ENCODE measurements at places on chromosomes 16 and 17.
A peak's percentile ranks its signal among the peaks of the same experiment; 100 is the strongest.

DNA sequence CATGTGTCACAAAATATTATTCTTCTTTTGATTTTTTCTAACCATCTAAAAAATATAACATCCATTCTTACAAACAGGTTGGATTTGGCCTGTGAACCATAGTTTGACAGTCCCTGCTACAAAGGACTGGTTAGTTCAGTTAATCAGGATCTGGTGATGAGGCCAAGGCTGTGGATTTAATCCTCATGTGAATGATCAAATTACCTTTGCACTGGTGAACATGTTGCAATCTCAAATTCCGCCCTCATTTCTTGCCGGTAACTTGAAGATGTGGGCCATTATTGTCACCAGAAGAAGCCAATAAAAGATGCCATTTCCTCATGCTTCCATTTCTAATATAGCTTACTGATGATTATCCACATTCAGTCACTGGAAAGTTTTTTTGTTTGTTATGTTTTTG, 35.3 kb upstream of the YPEL2 start:
- no peak for DNase-seq

- DNase-seq: no peak
Observed at GRCh38 chr17:44219616-44220212, at the start of gene UBTF. UBTF (minus strand) TSS chr17:44219675; CDS start chr17:44218229, 1,446 bp downstream.

GRCh38 chr17:48385319-48385718, 44.7 kb downstream of the SKAP1 start:
- no peak for DNase-seq

DNA sequence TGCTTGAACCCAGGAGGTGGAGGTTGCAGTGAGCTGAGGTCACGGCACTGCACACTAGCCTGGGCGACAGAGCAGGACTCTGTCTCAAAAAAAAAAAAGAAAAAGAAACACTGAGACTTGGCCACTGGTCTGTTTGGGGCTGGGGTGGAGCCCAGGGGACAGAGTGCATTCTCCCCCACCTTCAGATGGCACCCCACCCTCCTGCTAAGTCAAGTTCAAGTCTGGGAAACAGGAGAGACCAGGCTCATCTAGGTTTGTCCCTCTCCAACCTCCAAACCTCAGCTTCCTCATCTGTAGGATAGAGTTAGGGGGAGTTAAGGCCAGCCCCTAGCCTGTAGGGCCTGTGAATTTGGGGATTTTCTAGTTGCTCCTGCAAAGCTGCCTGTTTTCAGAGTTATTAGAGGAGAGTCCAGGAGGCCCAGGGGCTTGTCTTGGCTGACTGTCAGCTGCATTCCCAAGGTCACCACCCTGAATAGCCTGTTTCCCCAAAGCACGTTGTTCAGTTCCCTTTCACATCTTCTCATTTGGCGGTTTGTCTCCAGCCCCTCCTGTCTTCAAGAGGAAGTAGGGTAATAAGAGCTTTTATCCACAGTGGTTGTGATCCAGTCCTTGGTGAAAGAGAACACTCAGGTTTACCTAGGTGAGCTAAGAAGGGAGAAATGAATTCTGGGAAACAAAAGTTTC, 2.2 kb downstream of the MT3 start:
- no peak for DNase-seq

DNA sequence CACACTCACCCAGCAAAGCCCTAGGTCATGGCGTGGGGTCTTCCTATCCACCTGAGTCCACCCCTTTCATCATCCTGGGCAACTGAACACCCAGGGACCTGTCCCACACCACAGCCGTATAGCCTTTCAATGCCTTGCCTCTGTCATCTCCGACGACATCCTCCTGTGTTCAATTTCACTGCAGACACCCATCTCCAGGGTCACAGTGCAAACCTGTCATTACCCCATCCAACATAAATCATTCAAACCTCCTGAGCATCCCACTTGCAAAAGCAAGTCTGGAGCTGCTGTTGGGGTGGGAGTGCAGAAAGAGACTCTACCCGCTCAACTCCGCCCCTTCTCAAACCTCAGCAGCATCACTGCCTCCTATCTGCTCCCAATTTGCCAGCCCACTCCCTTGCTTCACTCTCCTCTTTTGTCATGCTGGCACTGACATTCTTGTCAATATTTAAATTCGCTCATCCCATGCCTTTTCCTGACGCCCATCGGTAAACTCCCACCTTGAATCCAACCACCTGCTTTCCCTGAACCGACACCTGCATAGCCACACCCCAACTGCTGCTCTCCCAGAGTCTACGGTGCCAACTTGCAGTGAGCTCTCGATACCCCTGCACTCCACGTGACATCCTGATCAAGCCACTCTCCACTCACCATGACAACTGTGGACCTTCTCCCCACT, 37.0 kb downstream of the MARF1 start:
- DNase-seq: no peak

DNA sequence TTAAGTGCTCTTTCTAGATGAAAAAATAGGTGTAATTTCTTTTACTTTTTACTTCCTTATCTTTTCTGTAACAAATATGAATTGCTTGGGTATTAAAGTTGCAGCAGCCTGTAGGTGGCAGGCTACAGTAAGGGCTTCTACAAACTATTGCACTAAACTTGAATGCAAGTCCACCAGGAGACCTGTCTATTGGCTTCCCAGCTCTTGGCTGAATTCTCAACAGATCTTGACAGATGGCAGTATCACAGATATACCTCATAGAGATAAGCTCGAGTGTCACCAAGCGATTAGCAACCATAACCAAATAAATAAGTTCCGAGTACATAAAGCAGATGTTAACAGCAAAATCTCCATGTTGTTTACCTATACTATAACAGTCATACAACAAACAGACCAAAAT, 5.9 kb downstream of the BBS2 start:
- DNase-seq: no peak

DNA sequence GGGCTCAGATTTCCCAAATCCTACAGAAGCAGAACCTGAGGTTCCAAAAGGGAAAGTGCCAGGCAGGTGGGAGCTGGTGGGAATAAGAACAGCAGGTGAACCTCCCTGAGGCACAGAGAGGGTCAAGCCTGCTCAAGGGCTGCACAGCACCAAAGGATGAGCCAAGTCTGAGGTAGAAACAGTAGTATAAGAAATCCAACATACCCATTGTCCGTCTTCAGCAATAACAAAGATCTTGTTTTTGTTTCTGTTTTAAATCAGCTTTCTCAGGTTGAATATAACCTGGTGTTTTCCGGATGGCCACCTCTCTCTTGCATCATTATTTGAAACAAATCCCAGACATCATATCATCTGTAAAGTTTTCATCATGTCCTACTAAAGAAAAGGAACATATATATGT, 10.6 kb upstream of the CES3 start:
- DNase-seq: no peak

DNA sequence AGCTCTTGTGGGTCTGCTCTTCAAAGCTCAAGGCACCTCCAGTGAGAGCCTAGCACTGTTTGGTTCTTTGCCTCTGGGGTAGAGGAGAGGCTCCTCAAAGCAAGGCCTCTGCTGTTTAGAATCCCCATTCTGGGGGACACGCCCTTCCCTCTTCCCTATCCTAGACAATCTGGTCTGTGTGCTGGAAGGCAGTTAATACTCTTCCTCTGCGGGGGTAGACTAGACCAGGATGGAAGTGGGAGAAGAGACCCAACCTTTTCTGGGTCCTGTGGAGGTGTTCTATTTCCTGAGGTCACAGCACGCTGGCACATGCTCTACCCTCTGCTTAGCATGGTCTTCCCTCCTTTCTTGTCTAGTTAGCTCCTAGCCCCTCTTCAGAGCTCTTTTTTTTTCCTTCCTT, 7.7 kb downstream of the ERAL1 start:
- no peak for DNase-seq

DNA sequence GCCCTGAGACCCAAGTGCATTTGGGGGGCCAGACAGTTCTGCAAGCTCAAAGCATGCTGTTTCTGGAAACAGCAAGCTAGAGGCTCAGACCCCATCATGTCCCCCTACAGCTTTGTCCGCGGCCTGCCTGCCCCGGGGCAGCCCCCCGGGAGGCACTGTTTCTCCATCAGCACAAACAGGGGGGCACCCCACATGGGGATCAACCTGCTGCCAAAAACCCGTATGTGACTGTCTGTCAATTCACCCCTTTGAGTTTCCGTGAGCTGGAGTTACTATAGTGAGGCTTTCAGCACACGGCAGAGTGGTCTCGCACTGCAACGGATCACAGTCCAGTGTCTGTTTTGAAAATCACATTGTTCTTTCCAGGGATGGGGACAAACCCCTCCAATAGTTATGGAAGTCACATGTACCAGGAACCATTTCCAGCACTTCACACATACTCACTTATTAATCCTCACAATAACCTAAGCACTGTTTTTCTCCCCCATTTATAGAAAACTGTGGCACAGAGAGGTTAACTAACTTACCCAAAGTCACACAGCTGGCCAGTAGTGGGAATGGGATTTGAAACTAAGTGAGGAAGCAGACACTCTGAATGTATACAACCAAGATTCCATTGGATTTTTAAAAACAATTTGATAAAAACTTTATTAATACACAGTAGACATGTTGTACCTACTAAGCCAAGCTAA, 269.0 kb downstream of the C16orf95 start:
- DNase-seq: no peak

GRCh38 chr16:12207939-12208338, 231.4 kb downstream of the SNX29 start:
- no peak for DNase-seq

DNA sequence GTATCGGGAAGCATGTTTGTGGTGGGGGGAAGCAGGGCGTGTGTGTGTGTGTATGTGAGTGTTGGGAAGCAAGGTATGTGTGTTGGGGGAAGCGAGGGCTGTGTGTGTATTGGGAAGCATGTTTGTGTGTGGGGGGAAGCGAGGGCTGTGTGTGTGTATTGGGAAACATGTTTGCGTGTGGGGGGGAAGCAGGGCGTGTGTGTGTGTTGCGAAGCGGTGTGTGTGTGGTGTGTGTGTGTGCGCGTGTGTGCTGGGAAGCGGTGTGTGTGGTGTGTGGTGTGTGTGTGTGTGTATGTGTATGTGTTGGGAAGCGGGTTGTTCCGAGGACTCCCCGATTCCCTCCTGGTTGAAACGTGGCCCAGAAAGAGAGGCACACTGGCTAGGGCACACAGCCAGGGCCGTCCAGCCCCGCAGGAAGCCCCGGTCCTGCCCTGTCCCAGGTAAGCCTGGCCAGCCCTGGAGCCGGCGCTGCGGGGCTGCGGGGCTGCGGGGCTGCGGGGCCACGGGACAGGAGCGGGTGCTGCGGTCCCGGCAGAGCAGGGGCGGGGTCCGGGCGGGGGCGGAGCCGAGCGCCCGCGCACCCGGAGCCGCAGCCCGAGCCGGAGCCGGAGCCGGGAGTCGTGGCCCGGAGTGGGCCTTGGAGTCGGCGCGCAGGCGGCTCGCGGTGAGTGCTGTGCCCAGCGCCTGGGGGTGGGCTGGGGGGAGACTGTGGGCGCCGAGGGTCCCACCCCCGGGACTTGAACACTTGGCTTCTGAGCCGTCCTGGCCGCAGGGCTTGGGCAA, at the start of gene NOD2:
TSS of gene NOD2 (plus strand) at position 608 of the 783 bp plus-strand sequence. CDS start 5,890 bp downstream, outside the sequence.
- no peak for DNase-seq

- no peak for DNase-seq
Observed at GRCh38 chr17:64920419-64921172, 1.3 kb upstream of the LRRC37A3 start.

- no peak for DNase-seq
Observed at GRCh38 chr17:2611627-2612026, 18.2 kb downstream of the PAFAH1B1 start.

DNA sequence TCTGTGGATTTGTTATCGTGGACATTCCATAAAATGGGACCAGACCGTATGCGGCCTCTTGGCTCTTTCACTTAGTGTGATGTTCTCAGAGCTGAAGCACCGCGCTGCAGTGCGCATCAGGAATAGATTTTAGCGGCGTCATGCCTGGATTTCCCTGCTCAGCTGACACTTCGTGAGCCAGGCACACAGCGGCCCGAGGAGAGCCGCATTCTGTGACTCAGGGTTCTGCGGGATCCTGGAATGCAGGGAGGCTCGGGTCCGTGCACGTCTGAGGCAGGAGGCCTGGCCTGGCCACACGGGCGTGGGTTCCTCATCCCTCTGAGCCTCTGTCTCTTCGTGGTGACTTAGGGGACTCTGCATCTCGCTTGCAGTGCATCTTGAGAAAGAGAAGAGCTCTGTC, 13.4 kb downstream of the CBFA2T3 start:
- DNase-seq: no peak

DNA sequence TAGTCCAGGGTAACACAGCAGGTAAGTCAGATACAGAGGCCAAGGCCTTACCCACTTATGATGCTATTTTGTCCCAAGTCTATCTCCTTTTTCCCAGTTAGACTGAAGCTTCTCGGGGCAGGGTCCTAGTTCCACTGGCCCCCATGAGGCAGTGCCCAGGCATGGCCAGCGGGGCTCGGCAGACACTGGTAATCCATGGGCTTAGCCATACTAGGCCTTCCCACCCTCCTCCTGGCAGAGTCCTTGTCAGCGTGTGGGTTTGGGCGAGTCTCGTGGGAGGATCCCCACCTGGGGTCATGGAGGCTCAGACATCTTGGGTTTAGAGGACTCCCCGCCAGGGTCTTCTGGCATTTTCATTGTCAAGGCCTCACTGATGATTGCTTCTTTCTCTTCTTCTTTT, 84.7 kb upstream of the BRD7 start:
- DNase-seq: no peak

DNA sequence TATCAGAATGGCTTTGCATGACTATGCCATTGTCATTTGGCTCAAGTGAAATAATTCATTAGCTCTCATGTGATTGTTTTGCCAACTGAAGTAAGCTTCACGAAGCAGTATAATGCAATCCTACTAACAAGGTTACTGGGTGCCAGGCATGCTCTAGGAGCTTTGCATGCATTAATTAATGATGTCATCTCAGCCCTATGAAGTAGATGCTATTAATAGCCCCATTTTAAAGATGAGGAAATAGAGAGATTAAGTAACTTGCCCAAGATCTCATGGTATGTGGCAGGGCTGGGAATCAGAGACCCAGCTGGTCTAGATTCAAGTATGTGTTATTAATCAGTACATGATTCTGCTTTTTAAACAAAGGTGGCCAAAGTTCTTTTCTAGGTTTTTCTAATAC, 14.1 kb downstream of the KRT39 start:
- DNase-seq: no peak

DNA sequence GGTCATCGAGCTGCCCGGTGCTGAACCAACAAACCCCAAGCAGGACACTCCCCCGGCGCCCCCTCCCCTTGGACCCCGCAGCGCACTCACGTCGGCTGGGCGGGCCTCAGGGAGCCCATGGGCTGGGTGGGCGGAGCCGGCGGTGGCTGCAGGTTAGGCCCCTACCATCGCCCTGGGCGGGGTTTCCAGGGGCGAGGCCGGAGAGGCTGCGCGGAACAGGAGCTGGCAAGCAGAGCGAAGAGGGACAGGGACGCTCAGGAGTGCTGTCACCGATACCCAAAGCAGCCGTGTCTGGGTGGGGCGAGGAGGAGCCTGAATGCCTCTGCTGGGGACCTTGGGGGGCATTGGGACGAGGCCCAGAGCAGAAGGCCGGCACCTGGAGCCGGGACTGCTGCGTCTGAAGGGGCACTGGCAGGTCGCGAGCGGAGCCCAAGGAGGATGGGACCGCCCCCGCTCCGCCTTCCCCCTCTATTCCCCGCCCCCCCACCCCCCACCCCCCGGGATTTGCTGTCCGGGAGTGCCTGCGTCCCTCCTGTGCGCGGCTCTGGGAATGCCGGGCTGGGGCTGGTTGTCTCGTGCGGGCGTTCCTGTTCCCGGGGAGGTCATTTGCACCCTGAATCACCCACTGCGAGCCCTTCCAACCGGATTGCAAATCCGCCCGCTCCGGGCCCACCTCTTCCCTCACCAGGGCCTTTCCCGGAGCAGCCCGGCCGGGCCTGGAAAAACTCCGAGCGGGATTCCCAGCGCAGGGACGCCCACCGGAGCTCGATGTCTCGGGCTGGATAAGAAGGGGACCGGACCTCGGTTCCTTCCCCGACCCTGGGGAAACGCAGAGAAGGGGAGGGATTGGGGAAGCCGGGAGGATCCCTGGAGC, 902 bp downstream of the ARHGAP27 start:
- peak; percentile 89 for DNase-seq
